Left lung (tissue), 14 donors: ENCODE measurements at places on chromosomes 11 and 22.
A peak's percentile ranks its signal among the peaks of the same experiment; 100 is the strongest.

GRCh38 chr11:76385903-76386302, 4.8 kb downstream of the GVQW3 start:
- H3K4me1 ChIP-seq = peaks cover 5% of the 10 kb centered on the region
- no peak for DNase-seq
- H3K27ac ChIP-seq = no peak overlapping the region
- no peak overlapping the region for H3K4me3 ChIP-seq
- H3K27me3 ChIP-seq = no peaks in the 10 kb centered on the region

- no peaks in the 10 kb centered on the region for H3K36me3 ChIP-seq
- peaks cover 36% of the 10 kb centered on the region for H3K27me3 ChIP-seq
- peak; percentile 95 for DNase-seq
- H3K27ac ChIP-seq = no peak overlapping the region
Measured at GRCh38 chr22:19679522-19680101, 34.7 kb upstream of the SEPTIN5 start.

DNA sequence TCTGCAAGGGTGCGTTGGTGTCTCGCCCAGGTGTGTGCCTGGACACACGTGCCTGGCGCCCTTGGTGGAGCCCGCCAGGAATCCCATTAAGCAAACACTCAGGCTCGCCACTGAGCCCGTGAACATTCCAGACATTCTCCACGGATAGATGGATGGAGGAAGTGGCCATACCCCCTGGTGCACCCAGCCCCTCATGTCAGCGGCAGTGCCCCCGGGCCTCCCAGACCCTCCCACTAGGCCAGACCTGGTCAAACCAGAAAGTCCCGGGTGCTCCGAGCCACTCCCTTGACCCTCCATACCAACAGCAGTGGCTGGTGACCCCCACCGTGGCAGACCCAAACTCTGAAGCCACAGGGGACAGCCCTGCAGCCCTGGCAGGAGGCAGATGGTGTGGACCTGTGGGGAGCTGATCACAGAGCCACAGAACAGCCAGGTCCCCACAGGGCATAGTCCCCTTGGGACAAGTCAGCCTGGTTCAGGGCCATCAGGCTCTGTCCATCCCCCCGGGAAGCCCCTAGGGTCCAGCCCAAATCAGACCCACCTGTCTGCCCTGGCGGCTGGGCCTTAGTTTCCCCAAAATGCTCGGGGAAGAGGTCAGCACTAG, 1.9 kb downstream of the EPS8L2 start:
- H3K36me3 ChIP-seq = no peaks in the 10 kb centered on the region
- peaks cover 53% of the 10 kb centered on the region for H3K4me1 ChIP-seq
- H3K4me3 ChIP-seq = no peak overlapping the region
- DNase-seq = no peak
- peaks cover 64% of the 10 kb centered on the region for H3K27me3 ChIP-seq

DNA sequence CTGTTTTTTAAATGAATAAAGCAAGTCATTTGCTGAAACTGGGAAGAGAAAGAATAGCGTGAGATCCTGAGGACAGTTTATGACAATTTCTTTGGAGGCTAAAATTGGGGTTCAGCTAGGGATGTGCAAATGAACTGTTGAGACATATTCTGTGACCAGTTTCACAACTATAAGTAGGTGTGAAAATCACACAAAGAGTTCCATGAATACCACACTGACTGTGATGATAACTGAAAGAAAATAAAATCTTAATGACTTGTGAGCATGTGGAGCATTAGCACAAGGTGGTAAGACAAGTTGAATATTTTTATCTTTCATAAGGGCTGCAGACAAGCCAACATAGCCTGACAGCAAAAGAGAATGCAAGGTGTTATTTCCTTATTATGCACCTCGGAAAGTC, 61.1 kb upstream of the PDGFD start:
- no peak overlapping the region for H3K27ac ChIP-seq
- no peaks in the 10 kb centered on the region for H3K36me3 ChIP-seq
- no peak overlapping the region for H3K4me3 ChIP-seq
- DNase-seq = no peak
- H3K4me1 ChIP-seq = no peaks in the 10 kb centered on the region

DNA sequence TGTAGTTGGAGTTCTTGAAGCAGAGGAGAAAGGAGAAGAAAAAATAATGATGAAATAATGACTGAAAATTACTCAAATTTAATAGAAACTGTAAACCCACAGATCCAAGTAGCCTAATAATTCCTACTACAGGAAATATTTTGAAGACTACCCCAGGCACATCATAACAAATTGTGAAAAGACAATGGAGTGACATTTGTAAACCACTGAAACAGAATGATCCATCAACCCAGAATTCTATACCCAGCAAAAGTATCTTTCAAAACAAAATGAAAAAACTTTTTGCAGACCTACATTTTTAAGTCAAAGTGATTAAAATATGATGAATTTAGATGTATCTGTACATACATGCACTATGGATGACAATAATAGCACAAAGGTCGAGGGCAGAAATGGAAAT, 194.6 kb downstream of the TMEM135 start:
- H3K27me3 ChIP-seq = no peaks in the 10 kb centered on the region
- H3K36me3 ChIP-seq = no peaks in the 10 kb centered on the region
- DNase-seq = no peak

GRCh38 chr22:19766511-19767426, 6.2 kb downstream of the TBX1 start:
- peak; percentile 90 for DNase-seq
- H3K27ac ChIP-seq = no peak overlapping the region
- peak overlapping the region; percentile 32 for H3K4me3 ChIP-seq
- peaks cover 100% of the 10 kb centered on the region for H3K27me3 ChIP-seq

GRCh38 chr22:41758231-41758630, 42.2 kb upstream of the CCDC134 start:
- H3K27me3 ChIP-seq = no peaks in the 10 kb centered on the region
- no peak for DNase-seq
- no peak overlapping the region for H3K4me3 ChIP-seq
- no peaks in the 10 kb centered on the region for H3K36me3 ChIP-seq
- no peak overlapping the region for H3K27ac ChIP-seq

GRCh38 chr11:23336961-23337360, 476.7 kb upstream of the CCDC179 start:
- no peak for DNase-seq
- no peak overlapping the region for H3K27ac ChIP-seq
- no peaks in the 10 kb centered on the region for H3K27me3 ChIP-seq
- no peaks in the 10 kb centered on the region for H3K4me1 ChIP-seq
- H3K36me3 ChIP-seq = no peaks in the 10 kb centered on the region
